ENCODE measurements at places on chromosomes 4 and X.

DNA sequence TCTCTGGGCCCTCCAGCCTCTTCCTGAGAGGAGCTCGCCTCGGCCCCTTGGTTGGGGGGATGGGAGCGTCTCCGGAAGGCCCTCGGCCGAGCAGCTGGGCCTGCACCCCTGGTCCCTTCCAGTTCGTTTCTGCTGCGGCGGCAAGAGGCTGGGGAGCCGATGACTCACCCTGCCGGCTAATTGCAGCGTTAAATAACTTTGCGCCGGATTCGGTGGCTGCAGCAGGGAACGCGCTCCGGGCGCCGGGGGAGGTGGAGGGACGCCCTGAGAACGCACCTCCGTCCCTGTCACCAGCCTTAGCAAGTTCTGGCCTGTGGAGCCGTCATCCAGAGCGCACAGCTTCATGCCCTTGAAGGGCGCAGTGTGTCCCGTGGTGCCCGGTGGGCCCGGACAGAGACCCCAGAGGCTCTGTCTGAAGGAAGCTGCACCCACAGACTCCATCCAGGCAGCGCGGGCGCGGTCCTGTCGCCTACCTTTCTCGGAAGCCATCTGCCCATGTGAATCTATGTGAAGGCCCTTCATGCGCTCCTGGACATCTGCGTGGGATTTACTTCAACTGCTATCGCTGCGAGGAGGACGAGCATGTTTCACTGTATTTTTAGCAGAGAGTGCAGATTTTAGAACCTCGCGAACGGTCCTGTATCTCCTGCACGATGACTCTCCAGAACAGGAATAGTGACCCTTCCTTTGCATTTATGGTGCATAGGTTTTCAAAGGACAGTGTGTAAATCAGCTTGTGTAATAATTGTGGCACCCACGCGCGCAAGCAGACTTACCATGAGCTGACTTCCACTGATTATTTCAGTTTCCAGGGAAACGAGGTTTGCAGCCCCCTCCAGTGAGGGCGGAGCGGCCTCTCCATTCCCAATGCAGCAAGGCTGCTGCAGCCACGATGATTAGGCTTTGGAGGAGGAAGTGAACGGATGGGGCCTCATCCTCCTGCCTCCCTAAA, 1.7 kb upstream of the TMEM271 start:
- peak; percentile 39 for DNase-seq

GRCh38 chr4:151473521-151474097, 64.6 kb downstream of the FHIP1A start:
- DNase-seq = no peak

GRCh38 chr4:80183250-80184052, 13.9 kb upstream of the PRDM8 start:
- no peak for DNase-seq

DNA sequence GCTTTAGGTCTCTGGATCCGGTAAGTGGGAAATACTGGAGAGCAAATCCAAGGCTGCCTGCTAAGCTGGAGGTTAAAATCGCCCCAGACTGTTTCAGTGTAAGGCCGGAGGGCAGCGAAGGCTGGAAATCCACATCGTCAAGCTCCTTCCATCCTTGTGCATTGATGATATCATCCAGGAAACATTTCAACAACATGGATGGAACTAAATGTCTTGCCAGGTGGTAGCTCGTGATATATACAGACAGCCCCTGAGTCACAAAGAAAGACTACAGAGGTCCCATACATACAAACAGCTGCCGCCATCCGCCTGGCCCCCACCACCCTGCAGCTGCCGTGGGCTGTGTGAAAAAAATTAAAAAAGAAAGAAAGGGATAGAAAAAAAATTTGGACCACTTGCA, 148.9 kb upstream of the RBPJ start:
- DNase-seq = no peak

DNA sequence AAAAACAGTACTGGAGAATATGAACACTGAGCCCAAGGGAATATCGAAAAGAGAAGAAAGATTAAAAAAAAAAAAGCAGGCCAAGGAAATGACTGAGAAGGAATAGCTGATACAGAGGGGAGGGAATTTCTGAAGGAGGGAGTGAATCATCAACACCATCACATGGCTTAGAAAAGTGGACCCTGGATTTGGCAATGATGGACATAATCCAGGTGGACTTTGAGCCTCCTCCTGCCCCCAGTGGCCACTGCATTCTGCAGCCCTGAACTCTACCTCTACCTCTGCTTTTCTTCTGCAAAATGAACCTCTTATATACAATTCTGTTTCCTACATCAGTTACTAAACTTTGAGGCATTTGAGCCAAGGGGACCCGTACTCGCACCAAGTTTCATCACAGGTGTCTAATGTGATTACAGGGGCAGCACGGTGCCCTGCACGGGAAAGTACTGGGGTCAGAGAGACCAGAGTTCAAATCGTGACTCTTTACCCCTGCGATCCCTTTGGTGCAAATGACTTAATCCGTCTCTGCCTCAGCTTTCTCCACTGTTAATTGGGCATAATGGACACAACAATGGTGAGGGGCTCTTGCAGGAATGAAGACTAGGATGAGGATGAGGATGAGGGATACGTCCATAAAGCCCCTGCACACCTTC, 1.1 kb downstream of the OCIAD2 start:
- no peak for DNase-seq

DNA sequence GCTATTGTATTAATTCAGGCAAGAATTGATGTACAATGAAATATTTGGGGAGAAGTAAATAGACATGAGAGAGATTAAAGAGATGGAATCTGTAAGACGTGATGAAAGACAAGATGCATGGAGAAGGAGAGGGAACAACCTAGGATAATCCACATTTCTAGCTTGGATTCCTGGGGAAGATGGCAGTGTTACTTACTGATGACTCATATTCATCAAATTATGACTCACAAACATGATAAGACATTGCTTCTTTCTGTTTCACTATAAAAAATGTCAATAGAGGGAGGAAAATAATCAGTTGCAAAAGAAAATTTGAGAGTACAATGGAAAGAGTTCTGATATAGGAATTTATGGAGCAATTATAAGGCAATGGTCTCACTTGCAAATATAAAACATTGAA, 104.1 kb upstream of the BMP3 start:
- no peak for DNase-seq

DNA sequence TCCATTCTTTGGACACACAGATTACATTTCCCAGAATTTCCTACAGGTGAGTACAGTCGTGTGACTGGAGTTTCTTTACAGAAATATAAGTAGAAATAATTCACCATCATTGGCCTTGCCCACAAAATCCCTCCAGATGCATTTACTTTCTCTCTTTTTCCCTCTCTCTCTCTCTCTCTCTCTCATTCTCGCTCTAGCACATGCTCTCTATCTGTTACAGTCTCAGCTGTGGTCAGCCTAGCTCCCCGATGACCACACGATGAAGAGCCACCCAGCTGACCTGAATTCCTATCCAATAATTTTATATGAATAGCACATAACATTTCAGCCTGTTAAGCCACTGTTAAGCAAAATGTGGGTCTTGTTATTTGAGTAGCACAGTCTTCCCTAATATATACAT, 507.9 kb downstream of the PCDH7 start:
- DNase-seq = no peak

GRCh38 chr4:8850074-8850829, 21.4 kb downstream of the HMX1 start:
- DNase-seq = no peak

DNA sequence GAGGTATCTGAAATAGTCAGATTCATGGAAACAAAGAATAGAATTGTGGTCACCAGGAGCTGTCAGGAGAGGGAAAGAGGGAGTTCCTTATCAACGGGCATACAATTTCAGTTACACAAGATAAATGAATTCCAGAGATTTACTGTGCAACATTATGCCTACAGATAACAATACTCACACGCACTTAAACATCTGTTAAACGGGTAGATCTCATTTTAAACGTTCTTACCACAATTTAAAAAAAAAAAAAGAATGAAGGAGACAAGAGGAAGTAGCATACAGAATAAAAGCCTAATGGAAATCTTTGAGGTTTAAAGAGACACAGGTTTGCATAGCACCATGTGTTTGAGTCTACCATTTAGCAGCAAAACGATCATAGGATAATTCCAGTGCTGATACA, 298.0 kb downstream of the DKK2 start:
- DNase-seq = no peak

GRCh38 chr4:59729321-59729720, 1470.8 kb upstream of the ADGRL3 start:
- DNase-seq = no peak

GRCh38 chr4:81204571-81204970, 10.5 kb downstream of the PRKG2 start:
- no peak for DNase-seq

- no peak for DNase-seq
Measured at GRCh38 chrX:21972721-21973120, 32.2 kb downstream of the SMS start.

DNA sequence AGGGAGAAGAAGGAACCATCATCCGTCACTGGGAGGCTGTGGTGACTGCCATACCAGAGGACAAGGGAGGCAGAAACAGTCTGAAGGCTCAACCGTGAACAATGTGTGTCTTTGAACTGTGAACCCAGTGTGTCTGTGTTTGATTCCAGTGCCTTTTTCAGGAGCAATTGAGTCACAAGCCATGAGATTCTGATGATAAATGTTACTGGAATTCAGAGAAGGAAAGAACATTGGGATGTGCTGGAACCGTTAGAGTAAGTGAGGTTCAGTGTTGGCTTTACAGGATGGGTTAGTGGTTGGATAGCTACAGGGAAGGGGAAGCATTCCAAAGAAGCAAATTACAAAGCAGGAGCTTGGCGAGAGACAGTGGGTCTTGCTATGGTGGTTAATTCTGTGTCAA, 464.4 kb downstream of the TRIML1 start:
- no peak for DNase-seq

DNA sequence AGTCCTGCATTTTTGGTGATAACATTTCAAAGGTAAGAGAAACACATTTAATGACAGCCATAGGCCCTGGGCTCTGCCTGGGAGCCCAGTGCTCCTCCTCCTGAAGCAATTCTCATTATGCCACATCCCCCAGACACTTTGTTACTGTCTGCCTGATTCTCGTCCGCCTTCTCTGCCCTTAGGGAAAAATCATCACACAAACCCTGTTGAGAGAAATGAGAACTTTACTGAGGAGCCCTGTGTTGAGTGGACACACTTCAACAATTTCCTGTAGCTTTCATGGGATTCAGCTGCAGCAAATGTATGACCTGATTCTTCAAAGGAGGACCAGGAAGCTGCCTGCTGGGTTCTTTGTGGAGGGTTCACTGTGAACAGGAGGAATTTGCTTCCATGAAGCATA, 566.5 kb upstream of the FRG1 start:
- no peak for DNase-seq

DNA sequence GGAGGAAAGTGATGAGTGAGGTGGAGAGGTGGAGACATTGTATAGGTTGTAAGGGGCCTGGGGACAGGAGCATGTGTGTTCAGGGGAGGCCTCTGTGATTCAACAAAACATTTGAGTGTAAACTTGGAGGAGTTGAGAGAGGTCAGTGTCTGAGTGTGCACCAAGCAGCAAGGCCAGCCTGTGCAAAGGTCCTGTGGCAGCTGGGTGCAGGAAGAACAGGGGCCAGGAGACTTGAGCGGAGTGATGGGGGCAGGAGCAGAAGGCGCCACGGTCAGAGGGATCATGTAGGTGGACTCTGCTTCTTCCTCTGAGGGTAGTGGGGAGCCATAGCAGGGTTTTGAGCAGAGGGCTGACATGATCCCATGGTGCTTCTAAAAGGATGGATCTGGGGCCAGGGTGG, 9.6 kb upstream of the PSAPL1 start:
- DNase-seq = no peak

DNA sequence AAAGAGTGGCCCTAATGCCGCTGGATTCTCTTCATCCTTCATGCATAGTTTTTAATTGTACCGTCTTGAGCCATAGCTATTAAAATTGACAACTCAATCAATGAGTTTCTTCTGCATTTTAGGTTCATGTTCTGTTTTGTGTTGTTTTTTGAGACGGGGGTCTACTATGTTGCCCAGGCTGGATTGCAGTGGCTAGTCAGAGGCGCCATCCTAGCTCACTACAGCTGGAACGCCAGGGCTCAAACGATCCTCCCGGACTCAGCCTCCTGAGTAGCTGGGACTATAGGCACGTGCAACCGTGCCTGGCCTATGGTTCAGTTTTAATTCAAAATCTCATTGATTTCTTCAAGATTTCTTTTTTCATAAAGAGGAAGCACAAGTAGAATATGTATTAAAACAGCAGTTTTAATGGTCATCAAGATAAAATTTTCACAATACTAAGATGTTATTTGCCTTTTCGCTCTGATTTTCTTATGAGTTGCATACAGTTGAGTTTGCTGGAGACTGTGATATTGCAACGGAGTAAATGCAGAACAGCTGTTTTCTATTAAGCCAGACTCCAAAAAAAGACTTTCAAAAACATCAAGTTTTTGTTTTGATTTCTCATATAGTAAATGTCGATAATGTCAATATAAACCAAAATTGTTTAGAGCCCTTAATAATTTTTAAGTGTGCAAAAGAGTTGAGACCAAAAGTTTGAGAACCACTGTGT, 1.1 kb upstream of the STX18 start:
- DNase-seq = peak; percentile 41

DNA sequence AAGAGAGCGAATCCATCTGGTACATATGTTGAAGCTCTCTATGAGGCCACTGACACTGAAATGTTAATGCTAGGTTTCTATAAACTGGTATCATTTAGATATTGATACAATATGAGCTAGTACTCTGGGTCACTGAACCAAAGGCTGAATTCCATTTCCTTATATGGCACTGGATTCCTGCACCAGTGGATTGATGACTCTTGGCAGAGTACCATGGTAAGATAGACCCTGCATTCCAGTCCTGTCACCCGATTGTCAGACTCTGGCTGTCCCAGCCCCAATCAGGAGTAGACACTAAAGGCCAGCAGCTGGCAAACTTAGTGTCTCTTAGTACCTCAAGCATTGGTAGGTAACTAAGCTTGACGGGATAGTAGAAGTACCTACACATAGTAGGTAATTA, 44.0 kb upstream of the EOLA2 start:
- DNase-seq = no peak

DNA sequence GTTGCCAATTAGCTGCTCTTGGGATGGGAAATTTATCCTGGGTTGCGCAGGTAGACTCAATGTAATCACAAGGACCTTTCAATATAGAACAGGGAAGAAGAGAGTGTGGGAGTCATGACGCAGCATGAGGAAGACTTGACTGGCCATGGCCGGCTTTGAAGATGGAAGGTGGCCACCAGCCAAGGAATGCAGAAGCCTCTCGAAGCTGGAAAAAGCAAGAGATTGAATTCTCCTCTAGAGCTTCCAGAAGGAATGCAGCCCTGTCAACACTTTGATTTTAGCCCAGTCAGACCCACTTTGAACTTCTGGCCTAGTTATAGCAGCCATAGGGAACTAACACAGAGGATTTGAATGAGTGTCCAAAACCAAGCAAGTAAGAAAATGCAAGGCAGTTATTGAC, 14.7 kb upstream of the SH3KBP1 start:
- no peak for DNase-seq

DNA sequence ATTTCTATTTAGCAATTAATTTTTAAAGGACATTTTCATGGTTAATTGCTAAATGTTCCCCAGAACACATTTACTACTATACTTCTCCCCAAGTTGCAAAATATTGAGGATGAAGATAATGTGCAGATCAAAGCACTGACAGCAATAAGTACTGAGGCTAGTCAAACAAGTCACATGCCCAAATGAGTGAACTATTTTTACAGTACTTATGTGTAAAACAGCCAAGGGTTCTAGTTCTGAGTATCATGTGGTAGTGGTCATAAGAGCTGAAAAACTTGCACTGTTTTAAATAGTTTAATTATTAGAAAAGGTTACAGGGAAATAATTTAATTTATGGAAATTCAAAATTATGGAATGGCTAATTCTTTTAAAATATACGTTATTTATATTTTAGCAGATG, 3.8 kb downstream of the GALNTL6 start:
- no peak for DNase-seq
